ENCODE measurements at places on chromosomes 3 and 15.

DNA sequence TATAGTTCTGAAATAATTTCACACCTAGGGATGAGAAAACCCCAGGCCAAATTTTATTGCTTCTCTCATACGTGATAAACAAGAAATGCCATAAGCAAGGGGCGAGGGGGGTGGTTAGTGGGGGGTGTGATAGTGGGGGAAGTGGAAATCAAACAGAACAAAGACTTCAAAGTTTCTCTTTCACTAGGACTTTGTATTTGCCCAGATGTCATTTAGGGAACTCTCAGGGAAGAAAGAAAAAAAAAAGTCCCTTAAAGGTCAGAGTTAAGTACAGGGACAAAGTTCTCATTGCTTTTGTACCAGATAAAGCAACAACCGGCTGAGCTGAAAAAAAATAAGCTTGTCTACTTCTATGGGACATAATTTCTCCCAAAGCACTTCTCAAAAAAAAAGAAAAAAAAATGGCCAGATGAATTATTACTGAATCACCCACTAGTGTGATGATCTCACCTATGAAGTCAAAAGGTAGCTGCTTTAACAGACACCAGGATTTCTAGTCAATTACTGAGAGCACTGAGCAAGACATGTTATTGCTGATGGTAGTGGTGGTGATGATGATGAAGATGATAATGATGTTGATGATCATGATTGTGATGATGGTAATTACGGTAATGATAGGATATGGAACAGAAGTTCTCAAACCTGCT, 56.2 kb downstream of the FHIT start:
- no peak for DNase-seq

- DNase-seq, result no peak
These were observed 57.2 kb downstream of the SEC22A start for GRCh38 chr3:123258811-123259420.

GRCh38 chr3:140501770-140502364, 176.0 kb upstream of the TRIM42 start:
- no peak for DNase-seq

GRCh38 chr15:56969265-56969895, 50.9 kb downstream of the TCF12 start:
- DNase-seq, result no peak

DNA sequence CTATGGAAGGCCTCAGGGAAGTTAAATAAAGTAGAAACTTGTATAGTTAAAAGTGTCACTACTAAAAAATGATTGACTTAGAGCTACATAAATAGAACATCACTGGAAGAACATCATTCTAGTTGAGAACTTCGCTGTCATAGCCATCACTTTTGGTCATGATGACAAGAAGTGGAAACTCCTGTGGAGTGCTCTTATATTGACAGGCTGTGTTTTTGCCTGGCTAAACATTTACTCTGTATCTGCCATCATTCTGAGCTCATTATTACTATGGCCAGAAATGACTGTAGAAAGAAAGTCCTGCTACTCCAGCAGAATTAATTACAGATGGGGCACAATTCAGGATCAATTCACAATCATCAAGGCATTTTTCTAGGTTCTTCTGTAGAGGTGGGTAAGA, 165.1 kb upstream of the GOLIM4 start:
- DNase-seq, result no peak

- DNase-seq, result peak; percentile 50
These were observed 1.6 kb downstream of the EIF4E3 start for GRCh38 chr3:71723452-71724170.

DNA sequence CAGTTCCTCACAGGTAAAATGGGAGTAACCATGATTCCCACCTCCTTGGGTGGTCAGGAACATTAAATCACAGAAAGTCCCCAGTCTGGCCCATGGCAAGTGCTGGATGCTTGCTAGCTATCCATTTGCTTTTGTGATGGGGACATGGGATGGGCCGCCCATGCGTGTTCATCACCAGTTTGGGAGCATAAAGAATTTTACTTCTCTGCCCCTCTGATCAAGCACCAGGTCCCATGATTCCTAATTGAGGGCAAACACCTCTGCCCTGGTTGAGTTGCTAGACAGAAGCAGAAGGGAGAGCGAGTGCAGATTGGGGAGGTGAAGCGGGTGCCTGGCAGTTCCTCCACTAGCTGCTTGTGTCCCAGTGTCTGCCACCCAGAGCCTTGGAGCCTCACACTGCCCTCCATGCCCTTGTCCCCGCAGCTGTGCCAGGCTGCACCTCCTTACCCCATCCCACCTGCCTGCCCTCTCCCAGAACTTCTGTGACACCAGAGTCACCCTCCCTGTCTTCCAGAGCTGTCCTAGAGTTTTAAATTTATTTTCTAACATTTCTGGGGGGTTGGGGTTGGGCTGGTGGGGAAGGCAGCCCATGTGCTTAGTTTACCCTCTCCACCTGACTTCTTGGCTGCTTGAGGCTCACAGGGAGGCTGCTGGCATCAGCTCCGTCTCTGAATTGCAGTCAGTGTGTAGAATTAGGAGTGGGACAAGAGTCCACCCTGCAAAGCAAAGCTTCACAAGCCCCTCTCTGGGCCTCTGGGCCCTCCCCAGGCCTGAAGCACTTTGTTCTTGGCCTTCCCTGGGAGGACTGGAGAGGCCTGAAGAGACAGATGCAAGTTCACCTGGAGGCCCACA, 18.4 kb downstream of the CFAP100 start:
- no peak for DNase-seq

DNA sequence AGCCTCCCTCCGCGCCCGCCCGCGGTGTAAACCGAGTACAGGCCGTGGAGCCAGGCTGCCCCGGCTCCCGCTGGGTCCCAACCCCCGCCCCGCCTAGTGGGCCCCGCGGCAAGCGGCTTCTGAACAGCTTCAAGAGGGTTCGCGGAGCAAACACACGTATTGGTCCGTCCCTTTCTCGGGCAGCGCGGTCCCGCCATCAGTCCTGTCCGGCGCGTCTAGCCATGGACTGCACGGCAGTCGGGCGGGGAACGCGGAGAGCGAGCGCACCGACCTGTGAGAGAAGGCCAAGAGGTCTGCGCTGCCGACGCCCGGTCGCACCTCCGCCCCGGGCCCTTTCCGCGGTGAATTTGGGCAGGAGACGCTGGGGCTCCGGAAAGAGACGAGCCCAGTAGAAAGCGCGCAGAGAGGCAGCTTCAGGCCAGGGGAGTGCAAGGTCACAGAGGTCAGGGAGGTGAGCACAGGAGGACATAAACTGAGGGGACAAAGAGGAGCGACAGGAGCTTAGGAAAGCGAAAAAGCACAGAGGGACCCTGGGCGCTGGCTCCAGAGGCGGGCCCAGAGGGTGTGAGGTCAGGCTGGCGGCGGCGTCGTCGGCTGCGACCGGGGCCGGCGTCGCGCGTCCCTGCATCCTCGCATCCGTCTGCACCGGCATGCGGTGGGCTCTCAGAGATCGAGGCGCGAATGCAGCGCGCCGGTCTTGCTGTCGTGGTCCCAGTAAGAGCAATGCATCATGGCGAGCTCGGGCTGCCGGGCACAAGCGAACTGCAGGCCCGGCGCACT, 1.8 kb downstream of the FOXL2 start:
- DNase-seq, result no peak

DNA sequence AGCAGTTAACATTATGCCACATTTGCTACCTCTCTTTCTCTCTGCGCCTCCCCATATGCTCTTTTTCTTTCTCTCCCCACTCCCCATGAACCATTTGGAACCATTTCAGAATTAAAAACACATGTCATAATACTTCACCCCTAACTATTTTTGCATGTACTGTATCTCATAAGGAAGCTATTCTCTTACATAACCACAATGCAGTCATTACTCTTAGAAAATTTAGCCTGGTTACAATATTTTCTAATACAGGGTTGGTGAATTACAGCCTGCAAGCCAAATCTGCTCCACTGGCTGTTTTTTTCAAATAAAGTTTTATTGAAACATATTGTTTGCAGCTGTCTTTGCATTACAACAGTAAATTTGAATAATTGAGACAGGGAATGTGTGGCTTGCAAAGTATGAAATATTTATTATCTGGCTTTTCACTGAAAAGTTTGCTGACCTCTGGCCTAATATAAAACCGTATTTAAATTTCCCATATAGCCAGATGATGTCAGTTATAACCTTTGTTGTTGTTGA, 62.8 kb downstream of the SGO1 start:
- DNase-seq, result no peak

- DNase-seq, result no peak
These were observed 5.6 kb downstream of the ZBTB38 start for GRCh38 chr3:141373768-141374526.

GRCh38 chr15:62348623-62349022, 183.5 kb upstream of the C2CD4B start:
- no peak for DNase-seq

DNA sequence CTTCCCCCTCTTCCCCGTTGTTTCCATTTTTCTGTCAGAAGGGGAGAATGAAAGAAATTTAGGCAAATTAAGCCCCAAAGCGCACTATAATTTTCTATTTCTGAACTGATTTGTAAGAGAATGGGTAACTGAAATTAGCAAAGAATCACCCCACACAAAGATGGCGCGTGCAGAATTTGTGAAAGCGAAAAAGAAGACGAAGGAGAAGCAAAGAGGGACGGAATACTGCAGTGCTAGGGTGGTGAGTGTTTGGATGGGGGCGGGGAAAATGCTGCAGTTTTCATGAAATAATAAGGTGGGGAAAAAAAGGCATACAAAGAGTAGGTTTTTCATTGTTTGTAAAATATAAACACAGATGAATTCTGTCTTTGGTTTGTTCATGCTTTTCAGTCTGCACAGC, 4.6 kb upstream of the CTNNB1 start:
- no peak for DNase-seq

GRCh38 chr15:64566629-64567427, 106.5 kb downstream of the ZNF609 start:
- no peak for DNase-seq

- DNase-seq, result no peak
These were observed 305.9 kb upstream of the UMPS start for GRCh38 chr3:124424396-124424795.

DNA sequence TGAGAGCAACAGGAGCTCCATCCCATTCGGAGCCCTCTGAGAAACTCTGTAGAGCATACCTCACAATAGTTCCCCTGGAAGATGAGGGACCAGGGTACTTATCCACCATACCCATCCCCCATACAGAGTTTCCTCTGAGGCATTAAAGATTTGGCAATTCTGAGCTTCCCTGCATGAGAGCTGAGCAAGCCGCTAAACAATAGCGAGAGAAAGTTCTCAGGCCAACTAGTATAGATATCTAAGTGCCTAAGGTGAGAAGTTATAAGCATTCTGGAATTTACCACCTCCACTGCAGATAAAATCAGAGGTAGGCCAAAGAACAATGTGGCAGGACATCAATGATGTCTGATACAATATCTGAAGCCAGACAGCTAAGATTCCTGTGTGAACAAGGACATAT, 129.1 kb upstream of the MBNL1 start:
- DNase-seq, result no peak

DNA sequence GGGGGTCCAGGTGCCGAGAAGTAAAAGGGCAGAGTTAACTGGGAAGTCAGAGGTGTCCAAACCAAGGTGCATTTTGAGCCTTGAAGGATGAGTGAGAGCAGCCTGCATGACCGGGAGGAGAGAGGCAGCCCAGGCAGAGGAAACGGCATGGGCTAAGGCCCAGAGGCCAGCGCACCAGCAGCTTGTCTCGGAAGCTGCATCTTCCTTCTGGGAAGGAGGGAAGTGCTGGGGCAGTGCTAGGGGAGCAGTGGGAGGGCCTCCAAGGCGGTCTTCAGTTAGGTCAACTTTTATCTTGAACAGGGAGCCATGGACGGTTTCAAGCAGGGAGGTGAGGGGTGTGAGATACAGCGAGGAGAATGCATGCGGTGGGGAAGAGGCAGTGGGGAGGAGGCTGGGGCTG, 1.0 kb downstream of the H1-8 start:
- DNase-seq, result no peak

DNA sequence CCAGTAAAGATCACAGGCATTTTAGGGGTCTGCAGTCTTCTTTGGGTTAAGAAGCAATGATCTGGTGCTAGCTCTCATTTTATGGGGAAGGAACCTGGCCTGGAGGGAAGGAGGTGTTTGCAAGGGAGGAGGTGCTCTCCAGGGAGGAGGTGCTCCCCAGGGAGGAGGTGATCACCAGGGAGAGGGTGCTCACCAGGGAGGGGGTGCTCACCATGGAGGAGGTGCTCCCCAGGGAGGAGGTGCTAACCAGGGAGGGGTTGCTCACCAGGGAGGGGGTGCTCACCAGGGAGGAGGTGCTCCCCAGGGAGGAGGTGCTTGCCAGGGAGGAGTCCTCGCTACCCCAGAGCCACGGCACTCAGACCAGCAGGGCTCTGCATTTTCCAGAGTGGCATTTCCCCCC, 115.7 kb downstream of the TLE3 start:
- no peak for DNase-seq

GRCh38 chr3:127735767-127736693, 63.3 kb downstream of the ABTB1 start:
- no peak for DNase-seq

DNA sequence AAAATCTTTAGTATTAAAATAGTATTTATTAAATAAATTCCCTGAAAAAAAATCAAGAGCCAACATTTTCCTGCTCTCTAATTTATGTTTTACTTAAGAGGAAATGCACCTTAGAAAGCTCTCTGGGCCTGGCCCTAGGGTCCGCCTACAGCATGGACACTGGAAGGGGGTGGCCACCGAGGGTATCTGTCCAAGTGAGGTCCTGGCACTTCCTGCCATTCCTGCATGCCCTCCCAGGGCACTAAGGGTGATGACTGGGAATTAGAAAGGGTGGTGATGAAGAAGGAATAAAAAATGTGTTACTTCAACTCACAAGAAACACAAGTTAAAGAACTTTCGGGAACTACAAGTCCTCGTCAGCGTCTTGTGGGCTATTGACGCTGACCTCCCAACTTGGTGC, 92.8 kb downstream of the MAGI1 start:
- DNase-seq, result no peak

GRCh38 chr15:43828061-43828657, 1.4 kb downstream of the WDR76 start:
- DNase-seq, result no peak

GRCh38 chr3:167030082-167030725, 349.9 kb downstream of the ZBBX start:
- no peak for DNase-seq

GRCh38 chr3:16484216-16484615, 29.3 kb downstream of the RFTN1 start:
- DNase-seq, result no peak

- peak; percentile 25 for DNase-seq
These were observed 67.4 kb downstream of the NUP210 start for GRCh38 chr3:13352621-13353131.

GRCh38 chr3:3110749-3111361, 681 bp upstream of the IL5RA start:
- no peak for DNase-seq

DNA sequence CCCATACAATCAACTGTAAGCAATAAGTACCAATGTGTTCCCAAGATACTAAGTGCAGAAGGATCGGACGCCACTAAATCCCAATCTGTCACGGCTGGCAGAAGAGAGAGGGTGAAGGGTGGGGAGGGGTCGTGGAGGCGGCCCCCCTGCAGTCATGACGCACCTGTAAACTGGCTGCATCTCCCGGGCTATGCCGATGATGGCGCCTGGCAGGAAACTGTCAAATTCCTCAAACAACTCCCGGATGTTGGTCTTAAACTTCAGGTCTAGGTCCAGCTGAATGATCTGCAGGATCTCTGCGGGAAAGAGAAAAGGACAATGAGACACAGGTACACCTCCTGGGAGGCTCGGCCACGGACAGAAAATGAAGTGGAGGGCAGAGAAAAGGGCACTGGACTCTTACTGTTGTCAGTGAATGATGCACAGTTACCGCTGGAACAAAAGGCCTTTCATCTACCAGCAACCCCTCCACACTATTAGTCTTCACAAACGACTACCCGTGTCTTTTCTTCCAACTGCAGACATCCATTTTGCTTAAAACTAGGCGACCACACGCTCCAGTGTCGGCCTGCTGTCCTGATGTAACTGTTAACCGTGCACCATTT, 114.6 kb downstream of the XXYLT1 start:
- no peak for DNase-seq

Data from stimulated activated CD4-positive, alpha-beta T cell treated with anti-CD3 and anti-CD28 coated beads, Interleukin-2, amount 100 ng/mL, for 4 hours (primary cell).